ENCODE measurements at places on chromosomes 11 and 22.

DNA sequence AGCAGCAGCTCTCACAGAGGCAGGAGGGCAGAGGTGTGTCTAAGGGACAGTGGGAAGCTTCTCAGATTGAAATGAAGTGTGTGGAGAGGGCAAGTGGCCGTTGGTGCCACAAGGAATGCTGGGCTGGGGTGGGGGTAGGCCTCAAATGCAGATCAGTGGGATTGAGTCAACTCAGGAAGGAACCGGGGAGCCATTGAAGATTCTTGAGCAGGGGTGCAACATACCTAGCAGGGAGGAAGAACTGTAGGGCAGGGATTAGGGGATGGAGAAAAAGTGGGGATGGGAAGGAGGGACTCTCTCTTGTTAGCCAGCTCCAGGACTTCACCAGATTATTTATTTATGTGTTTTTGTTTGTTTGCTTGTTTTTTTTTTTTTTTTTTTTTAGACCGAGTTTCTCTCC is 2.9 kb upstream of the SEC14L2 start:
- no peak for DNase-seq

DNA sequence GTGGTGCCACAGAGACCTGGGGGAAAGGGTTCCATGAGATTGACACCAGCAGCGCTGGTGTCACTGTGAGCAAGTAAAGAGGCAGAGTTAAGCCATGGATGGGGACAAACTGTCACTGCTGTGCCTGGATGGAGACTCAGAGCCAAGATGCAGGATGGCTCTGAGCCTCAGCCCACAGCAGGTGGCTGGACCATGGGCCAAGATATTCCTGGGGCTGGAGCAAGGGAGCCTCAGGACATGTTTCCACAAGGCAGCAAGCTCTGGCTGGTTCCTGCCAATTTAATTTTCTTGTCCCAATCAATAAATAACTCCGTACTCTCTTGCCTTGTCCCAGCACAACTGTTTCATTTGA is 23.0 kb downstream of the MYO18B start:
- DNase-seq, result no peak

DNA sequence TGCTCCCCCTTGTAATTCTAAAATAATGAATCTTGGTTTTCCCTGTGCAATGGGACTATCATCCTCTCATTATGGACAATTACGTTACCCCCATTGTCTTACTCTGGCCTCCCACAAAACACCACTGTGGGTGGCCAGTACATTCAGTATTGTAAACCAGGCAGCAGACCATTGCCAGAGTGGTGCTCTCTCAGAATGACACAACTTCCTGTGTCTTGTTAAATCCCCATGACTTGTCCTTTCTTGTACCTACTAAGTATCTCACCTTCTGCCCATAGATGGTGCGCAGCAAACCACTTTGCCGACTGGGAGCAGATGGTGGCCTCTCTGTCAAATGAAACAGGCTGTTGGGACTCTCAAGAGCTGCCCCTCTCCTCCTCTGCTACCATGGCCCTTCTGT is 287.1 kb upstream of the RAG2 start:
- DNase-seq, result no peak

GRCh38 chr11:58027341-58027740 is 3.4 kb upstream of the OR6Q1 start:
- no peak for DNase-seq

GRCh38 chr22:50141462-50141861 is 29.1 kb upstream of the PANX2 start:
- DNase-seq, result no peak
